ENCODE measurements at places on chromosomes 6 and 20.
A peak's percentile ranks its signal among the peaks of the same experiment; 100 is the strongest.

- DNase-seq: no peak
- H3K36me3 ChIP-seq: no peaks in the 10 kb centered on the region
- H3K27ac ChIP-seq: no peak overlapping the region
- no peak overlapping the region for H3K4me3 ChIP-seq
- H3K4me1 ChIP-seq: no peaks in the 10 kb centered on the region
Measured at GRCh38 chr6:63609231-63609630, 26.4 kb upstream of the PHF3 start.

DNA sequence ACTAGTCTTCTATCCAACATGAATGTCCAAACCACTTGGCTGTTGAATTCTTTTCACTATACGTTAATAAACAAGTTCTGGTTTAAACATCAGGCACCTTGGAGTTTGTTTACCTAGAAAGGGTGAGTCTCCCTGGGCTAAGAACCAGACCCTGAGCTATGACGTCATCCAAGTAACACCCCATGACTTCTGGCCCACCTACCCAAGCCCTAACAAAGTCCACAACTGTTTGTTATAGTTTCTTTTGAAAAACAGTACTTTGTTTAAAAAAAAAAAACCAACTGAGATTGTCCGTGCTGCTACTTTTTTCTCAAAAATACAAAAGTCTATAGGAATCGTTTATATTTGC is 146.9 kb upstream of the BEND6 start:
- H3K4me1 ChIP-seq: no peaks in the 10 kb centered on the region
- no peaks in the 10 kb centered on the region for H3K27me3 ChIP-seq
- no peak overlapping the region for H3K4me3 ChIP-seq

GRCh38 chr6:33198853-33199436 is 1.5 kb downstream of the RXRB start:
- H3K4me3 ChIP-seq: peak overlapping the region; percentile 99
- H3K27ac ChIP-seq: peak overlapping the region; percentile 96
- no peaks in the 10 kb centered on the region for H3K27me3 ChIP-seq
- DNase-seq: no peak
- peaks cover 78% of the 10 kb centered on the region for H3K36me3 ChIP-seq
- H3K4me1 ChIP-seq: peaks cover 64% of the 10 kb centered on the region

- no peak overlapping the region for H3K27ac ChIP-seq
- no peak overlapping the region for H3K4me3 ChIP-seq
- no peak for DNase-seq
- no peaks in the 10 kb centered on the region for H3K27me3 ChIP-seq
Measured at GRCh38 chr6:5220443-5220842, 40.3 kb downstream of the LYRM4 start.

DNA sequence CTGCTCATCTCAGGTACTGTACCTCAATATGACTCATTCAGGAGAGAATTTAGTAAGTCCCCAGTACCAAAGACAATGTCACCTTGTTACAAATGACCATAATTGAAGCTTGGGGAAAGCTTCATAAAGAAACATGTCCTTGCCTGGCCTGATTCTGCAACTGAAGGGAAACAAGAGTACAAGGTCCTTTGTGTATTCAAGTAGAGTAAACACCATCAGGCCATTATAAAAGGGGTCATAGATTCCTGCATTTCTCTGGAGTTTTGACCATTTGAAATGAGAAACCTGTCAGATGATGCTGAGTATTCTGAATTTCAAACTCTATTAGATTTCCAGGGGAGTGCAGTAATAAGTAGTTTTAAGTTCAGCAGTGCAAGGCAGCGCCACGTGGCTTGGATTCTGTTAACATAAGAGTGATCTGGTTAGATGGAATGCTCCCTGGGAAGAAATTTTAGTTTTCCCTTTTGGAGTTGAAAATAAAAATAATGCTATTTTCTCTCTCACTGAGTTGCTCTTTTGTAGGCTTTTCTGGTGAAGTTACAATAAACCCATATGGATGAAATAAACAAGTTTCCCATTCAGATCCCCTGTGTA is 1054.3 kb downstream of the EPHA7 start:
- H3K27ac ChIP-seq: no peak overlapping the region
- no peaks in the 10 kb centered on the region for H3K36me3 ChIP-seq
- DNase-seq: no peak
- no peaks in the 10 kb centered on the region for H3K4me1 ChIP-seq
- H3K27me3 ChIP-seq: no peaks in the 10 kb centered on the region

DNA sequence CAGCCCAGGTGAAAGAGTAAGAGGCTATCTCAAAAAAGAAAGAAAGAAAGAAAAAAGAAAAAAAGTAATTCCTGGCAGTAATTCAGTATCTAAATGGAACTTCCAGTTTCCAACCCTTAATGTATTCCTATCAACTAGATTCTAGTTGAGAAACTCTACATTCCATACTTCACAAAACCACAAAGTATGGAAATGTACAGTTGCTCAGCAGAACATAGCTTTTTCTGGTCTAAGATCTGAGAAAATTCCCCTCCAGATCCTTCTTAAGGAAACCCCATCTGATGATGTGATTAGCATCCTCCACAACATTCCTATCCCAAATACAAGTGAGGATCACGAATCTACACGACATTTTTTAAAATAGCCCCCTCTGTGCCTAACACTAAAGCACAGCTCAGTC is 3.6 kb downstream of the ARMH2 start:
- H3K36me3 ChIP-seq: peaks cover 2% of the 10 kb centered on the region
- no peak overlapping the region for H3K27ac ChIP-seq
- no peak overlapping the region for H3K4me3 ChIP-seq
- H3K27me3 ChIP-seq: no peaks in the 10 kb centered on the region
- no peaks in the 10 kb centered on the region for H3K4me1 ChIP-seq

GRCh38 chr20:1207293-1207878 is 4.1 kb downstream of the C20orf202 start:
- no peaks in the 10 kb centered on the region for H3K4me1 ChIP-seq
- no peak for DNase-seq
- no peak overlapping the region for H3K4me3 ChIP-seq
- no peaks in the 10 kb centered on the region for H3K36me3 ChIP-seq

- H3K27ac ChIP-seq: no peak overlapping the region
- no peaks in the 10 kb centered on the region for H3K4me1 ChIP-seq
- H3K4me3 ChIP-seq: no peak overlapping the region
Measured at GRCh38 chr6:110002676-110003075, 24.6 kb downstream of the GPR6 start.

GRCh38 chr20:3651204-3651962 is 11.8 kb downstream of the GFRA4 start:
- DNase-seq: no peak
- H3K4me3 ChIP-seq: no peak overlapping the region
- no peak overlapping the region for H3K27ac ChIP-seq
- no peaks in the 10 kb centered on the region for H3K27me3 ChIP-seq
- H3K4me1 ChIP-seq: peaks cover 6% of the 10 kb centered on the region

Measured in activated B cell treated with CpG ODN at 0.5 μM for 24 hours (primary cell).